ENCODE measurements at places on chromosomes 4 and X.
A peak's percentile ranks its signal among the peaks of the same experiment; 100 is the strongest.

DNA sequence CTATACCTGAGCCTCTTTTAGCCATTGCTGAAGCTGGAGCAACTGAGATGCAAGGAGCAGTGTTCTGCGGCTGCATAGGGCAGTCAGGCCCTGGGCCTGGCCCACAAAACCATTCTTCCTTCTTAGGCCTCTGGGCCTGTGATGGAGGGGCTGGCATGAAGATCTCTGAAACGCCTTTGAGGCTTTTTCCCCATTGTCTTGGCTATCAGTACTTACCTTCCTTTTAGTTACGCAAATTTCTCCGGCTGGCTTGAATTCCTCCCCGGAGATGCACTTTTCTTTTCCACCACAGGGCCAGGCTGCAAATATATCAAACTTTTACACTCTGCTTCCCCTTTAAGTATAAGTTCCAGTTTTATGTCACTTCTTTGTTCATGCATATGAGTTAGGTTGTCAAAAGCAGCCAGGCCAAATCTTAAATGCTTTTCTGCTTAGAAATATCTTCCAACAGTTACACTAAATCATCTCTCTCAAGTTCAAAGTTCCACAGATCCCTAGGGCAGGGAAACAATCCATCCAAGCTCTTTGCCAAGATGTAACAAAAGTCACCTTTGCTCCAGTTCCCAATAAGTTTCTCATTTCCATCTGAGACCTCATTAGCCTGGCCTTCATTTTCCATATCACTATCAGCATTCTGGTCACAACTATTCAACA, 194.4 kb upstream of the PCDH7 start:
- DNase-seq = no peak

GRCh38 chr4:48667148-48667547, 112.9 kb downstream of the FRYL start:
- no peak for DNase-seq

GRCh38 chr4:82450966-82451755, 20.8 kb downstream of the ENOPH1 start:
- no peak for DNase-seq

GRCh38 chr4:159144112-159144694, 41.3 kb downstream of the RAPGEF2 start:
- no peak for DNase-seq

GRCh38 chr4:137076908-137077307, 455.4 kb downstream of the PCDH18 start:
- no peak for DNase-seq

DNA sequence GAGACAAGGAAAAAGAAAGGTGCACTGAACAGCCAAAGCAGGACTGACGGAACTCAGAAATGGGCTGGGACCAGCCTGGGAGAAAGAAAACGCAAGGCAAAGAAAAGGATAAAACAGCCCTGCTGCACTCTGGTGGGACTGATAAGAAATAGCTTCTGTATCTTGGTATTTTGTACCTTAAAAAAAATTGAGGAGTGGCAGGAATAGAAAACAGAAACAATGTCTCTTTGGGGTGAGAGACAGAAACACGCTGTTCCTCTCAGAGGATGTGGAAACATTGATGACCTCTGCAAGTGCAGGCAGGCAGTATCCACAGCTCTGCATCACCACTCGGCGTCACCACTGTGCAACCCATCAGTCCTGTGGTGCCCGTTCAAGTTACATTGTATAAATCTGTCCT, 152.5 kb upstream of the SPRY1 start:
- DNase-seq = no peak

GRCh38 chr4:89253311-89253710, 54.3 kb downstream of the GPRIN3 start:
- no peak for DNase-seq

- DNase-seq = no peak
Observed at GRCh38 chr4:156764846-156765245, 206.8 kb downstream of the PDGFC start.

GRCh38 chr4:66404141-66404540, 733.9 kb upstream of the EPHA5 start:
- no peak for DNase-seq

DNA sequence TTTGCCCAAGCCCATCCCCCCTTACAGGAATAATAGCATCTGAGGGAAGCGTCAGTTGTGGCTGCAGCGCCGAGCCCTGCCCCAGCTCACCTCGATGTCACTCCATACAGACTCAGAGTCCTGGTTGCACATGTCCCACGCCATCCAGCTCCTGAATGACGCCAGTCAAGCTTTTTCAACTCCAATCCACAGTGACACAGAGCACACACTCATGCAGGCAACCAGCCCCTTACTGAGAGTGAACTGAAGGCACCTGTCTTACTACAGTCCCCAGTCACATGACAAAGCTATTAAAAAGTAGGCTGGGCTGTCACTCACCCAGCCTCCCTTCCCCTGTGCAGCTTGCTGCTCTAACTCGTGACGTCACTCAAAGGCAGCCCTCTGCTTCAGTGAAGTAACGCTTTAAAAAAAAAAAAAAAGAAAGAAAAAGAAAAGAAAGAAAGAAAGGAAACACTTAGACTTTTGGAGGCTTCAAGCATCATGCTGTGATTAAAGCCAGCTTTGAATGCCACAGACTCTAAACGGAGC, at the start of gene PPARGC1A:
PPARGC1A (minus strand) TSS at position 234 of the 528 bp plus-strand sequence; CDS start at position 144, 90 bp downstream.
- peak; percentile 35 for DNase-seq

DNA sequence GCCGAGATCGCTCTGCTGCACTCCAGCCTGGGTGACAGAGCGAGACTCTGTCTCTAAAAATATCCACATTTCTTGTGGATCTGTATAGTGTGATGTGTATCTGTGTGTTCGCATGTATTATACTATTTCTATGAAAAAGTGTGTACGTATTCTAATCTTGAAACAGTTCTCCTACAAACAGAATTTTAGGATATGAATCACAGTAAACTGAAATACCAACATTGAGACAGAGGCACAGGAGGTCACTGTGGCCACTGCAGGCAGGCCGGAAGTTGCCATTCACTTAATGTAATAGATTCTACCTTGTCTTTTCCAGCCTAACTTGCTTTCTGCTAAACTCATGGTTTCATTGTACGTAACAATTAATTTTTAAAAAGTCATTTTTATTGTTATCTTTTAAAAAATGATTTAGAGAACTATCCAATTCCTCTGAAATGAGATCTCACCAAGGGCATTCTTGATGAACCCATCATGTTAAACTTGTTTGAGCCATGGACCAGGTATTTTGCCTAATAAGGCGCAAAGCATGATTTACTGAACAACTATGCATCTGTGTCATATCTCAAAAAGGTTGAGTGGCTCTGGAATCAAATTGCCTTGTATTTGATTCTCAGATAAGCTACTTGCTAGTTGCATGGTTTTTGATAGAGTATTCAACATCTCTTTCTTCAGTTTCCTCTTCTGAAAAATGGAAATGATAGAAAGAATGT, 154.9 kb upstream of the GYPA start:
- DNase-seq = no peak

DNA sequence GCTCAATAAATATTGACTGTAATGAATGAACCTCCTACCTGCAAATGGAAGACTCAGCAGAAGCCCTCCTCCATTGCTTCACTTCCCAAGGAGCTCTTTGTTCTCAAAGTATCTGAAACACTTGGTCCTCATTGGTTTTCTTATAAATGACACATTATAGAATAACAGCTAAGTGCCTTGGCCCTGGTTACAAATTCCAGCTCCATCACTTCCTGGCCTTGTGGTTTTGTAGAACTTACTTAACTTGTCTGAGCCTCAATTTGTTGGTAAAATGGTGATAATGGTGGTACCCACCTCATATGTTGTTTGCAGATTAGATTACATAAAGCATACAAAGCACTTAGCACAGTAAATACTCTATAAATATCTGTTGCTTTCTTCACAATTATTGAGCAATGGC, 25.2 kb upstream of the SMIM20 start:
- no peak for DNase-seq

GRCh38 chr4:188714501-188714900, 575.3 kb downstream of the TRIML1 start:
- no peak for DNase-seq

DNA sequence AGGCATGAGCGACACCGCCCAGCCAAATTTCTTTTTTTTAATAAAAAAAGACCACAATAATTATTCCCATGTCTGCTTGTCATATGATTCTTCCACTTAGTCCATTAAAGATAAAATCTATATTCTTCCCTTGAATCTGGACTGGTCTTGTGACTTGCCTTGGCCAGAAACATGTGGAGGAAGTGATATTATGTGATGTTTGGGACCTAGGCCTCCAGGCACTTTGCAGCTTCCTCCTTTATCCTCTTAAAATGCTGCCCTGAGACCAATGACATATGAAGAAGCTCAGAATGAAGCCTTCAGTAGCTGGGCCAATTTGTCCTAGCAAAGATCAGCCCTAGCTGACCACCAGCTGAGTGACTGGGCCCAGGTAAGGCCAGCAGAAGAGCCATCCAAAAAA, 250.0 kb downstream of the INPP4B start:
- DNase-seq = no peak

DNA sequence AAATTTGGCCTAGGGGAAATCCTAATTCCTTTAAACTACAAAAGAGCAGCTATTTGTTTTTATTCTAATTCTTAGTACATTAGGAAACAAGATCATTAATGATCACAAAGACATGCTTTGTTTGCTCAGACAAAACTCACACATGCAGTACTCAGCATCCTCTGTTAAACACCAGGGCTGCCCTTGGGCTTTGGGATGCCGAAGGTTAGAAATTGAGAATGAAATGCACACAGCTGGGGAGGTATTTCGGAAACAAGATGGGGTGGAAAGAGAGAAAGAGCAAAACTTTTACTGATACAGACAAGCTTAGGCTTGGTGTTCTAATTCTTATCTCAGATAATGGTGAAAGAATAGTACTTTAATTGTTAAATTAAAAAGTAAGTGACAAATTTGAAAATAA, 222.6 kb downstream of the DCTD start:
- no peak for DNase-seq

DNA sequence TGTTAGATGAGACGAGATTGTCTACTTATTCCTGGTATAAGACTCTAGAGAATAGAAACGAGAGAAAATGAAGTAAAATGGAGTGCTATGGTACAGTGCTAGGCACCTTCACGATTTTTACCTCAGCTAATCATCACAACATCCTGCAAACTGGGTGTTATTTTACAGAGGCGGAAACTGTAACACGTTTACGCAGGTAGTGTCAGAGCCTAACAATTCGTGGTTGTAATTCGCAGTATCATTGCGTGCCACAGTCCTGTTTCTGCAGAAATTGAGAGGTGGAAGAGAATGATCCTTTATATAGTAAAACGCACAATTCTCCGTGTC, 383 bp upstream of the TBC1D19 start:
- DNase-seq = peak; percentile 1

Data from neuronal stem cell (in vitro differentiated cells).